ENCODE measurements at places on chromosomes 13 and 19.

DNA sequence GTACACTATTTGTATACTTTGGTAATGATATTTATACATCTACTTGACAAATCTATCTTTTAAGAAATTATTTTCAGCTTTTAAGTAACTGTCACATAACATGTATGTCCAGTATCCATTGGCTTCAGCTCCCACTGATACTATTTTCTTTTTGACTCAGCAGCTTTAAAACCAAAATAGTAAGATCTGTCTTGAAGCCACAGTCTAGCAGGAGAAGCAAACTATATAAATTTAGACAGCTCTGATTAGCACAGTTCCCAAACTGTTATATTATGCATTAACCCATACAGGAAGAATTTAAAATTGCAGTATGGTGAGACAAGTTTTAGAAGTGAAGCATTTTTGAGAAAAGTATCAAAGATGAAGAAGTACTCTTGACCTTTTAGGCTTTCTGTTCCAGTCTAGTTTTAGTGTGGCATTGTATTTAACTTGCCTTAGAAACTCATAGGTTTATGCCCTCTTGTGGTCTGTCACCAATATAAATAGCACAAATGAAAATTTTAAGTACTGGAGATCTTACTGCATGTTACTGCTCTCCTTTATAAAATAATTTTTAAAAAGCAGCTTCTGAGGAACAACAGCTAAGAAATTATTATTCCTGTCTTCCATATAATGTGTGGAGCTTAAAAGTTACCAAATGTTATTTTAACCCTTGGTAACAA, 24.7 kb downstream of the URI1 start:
- peak; percentile 12 for DNase-seq

DNA sequence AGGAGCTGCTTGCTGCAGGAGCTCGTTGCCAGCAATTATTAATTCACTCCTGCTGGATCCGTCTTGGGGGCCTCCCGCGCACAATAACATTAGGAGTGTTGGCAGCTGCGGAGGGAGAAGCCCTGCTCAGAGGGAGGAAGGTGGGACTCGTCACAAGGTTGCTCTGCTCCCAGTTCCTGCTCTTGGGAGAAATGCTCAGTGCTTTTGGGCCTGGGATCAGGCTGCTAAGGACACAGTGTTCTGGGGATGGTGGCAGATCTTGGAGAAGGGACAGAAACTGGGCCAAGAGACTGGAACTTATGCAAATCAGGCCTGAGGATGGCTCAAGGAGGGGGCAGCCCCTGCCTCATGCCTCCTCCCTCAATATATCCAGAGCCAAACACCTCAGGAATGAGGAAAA, 78.9 kb upstream of the OLFM4 start:
- no peak for DNase-seq

DNA sequence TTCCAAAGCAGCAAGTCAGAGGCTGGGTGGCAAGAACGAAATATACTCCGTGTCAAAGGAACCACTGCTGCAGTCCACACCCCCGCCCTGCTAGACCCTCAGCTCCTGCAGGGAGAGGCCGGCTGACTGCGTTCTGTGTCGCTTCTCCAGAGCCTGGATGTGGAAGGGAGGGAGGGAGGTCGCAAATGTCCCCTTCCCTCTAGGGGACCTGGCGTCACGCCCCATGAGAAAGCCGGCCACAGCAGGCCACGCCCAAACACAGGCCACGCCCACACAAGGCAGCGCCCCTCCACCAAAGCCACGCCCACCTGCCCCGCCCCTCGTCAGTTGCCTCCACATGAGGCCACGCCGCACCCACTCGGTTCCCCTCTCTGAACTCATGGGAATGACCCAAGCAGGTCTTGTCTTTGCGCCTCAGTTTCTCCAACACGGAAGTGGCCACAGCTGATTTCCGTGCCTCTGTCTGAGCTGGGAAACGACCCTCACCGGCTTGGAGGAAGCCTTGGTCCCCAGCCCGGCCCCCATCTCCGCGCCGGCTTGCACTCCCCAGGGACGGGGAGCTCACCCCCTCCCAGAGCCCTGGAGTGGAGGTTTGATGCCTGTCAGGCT, 38.4 kb upstream of the TCF3 start:
- DNase-seq = no peak

- no peak for DNase-seq
Observed at GRCh38 chr13:95239283-95239682, 62.0 kb downstream of the ABCC4 start.

DNA sequence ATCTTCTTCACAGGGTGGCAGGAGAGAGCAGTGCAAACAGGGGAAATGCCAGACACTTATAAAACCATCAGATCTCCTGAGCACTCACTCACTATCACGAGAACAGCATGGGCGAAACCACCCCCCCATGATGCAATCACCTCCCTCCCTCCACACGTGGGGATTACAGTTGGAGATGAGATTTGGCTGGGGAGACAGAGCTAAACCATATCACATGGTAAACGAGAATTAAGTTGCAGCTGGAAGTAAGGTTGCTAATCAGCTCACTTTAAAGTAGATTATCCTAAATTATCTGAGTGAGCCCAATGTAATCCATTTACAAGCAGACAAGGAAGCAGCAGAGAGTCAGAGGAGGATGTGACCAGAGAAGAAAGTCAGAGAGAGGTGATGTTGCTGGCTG, 102.2 kb upstream of the IPO5 start:
- DNase-seq = no peak

- DNase-seq = peak; percentile 38
Observed at GRCh38 chr19:5891938-5892771, 11.4 kb downstream of the NDUFA11 start.

DNA sequence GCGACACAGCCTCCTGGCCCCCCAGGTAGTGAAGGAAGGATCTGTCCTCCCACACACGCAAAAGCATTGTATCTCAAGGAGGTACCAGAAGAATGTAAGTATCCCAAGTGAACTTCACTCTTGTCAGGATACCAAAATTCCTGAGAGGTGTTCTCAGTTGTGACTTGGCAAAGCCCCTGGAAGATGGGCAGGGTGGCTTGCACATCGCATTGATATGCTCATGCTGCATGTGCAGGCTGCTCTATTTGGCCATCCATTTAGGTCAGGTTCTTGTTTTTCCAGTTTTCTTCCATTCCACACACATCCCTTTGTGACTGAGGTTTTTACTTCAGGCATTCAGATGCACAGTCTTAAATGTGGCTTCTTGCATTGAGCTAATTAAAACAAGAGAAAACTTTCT, 382.8 kb downstream of the FOXO1 start:
- DNase-seq = no peak

DNA sequence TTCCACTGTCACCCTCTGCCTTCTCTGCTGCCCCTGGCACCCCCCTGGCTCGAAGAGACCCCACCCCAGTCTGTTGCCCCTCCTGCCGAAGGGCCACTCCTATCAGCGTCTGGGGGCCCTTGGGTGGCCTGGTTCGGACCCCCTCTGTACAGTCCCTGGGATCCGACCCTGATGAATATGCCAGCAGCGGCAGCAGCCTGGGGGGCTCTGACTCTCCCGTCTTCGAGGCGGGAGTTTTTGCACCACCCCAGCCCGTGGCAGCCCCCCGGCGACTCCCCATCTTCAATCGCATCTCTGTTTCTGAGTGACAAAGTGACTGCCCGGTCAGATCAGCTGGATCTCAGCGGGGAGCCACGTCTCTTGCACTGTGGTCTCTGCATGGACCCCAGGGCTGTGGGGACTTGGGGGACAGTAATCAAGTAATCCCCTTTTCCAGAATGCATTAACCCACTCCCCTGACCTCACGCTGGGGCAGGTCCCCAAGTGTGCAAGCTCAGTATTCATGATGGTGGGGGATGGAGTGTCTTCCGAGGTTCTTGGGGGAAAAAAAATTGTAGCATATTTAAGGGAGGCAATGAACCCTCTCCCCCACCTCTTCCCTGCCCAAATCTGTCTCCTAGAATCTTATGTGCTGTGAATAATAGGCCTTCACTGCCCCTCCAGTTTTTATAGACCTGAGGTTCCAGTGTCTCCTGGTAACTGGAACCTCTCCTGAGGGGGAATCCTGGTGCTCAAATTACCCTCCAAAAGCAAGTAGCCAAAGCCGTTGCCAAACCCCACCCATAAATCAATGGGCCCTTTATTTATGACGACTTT, 2.0 kb downstream of the ZFP36 start:
- peak; percentile 40 for DNase-seq

DNA sequence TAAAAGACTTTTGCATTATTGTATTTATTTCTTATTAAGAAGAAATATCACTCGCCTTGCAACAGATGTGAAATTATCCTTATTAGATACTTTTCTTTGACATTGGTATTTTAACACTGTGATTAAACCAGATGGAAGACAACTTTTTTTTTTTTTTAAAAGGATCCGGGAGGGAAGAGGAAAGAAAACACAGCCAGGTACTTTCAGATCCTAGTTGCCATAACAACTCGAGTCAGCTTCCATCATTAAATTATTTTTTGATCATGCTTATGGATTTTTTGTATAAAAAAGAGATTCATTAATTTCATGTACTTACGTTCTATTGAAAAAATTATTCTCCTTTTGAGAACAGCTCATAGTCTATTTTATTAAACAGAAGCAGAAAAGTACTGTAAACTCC, 515.7 kb downstream of the TBC1D4 start:
- no peak for DNase-seq

DNA sequence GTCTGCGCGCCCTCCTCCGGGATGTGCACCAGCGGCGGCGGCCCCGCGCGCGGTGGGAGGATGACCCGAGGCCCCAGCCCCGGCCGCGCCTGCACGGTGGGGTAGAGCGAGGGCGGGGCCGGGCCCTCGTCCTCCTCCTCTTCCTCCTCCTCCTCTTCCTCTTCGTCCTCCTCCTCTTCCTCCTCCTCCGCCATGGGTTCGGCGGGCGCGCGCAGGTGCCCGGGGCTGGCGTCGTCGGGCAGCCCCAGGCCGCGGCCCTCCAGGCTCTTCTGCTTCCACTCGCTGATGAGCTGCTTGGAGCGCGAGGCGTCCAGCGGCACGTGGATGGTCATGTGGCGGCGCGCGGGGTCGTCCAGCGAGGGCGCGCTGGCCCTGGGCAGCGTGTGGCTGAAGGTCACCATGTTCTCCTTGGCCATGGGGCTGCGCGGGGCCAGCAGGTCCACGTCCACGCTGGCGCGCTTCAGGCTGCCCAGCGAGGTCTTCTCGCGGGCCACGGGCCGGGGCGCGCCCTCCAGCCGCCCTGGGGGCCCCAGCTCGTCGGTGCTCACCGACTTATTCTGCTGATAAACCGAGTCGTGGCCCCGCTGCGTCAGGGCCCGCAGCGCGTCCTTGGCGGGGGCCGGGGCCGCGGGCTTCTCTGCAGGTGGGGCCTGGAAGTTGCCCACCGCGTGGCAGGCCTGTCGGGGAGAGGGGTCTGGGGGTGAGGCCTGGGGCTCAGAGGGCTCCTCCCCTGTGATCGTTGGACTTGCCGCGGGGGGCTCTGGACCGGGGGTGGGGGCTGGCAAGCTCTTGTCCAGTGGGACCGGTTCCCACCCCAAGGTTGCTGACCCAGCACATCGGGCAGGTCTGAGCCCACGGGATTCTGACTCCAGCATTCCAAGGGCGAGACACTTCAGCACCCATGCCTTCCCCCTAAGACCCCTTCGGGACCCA, 8.3 kb downstream of the PLPPR3 start:
- no peak for DNase-seq

DNA sequence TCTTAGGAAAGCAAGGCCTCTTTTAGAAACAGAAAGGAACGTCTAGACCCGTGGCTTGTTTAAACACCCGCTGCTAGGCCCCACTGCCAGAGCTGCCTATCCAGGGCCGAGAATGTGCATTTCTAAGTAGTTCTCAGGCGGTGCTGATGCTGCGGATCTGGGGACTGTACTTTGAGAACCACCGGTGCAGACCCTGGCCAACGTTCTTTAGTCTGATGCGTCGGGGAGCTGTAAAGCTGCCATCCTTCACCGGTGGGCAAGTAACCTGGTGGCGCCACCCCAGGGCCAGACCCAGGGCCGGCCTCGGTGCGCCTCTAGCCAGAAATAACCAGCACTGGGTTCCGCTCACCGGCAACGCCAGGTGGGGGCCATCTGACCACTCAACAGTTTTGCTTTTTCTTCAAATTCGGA, 47.1 kb downstream of the TGDS start:
- DNase-seq = peak; percentile 40

GRCh38 chr13:113050734-113051431, 54.7 kb upstream of the F7 start:
- DNase-seq = no peak

GRCh38 chr19:1989513-1990229, 25.8 kb downstream of the BTBD2 start:
- DNase-seq = no peak

GRCh38 chr19:30679153-30679702, 307.0 kb downstream of the ZNF536 start:
- no peak for DNase-seq

DNA sequence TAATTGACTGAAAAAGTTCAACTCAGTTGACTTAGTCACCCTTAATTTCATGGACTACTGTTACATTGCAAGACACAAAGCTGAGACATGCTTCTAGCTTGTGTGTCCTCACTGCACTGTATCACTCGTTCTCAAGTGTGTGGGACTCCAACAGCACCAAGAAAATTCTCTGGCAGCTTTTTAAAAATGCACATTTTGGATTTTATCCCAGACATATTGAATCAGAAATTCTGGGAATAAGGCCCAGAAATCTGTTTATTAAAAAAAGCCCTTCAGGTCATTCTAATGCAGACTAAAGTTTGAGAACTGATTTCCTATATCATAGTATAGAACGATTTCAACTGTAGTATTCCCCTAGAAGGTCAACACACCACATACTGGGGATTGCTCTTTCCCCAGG, 1485.3 kb downstream of the PCDH9 start:
- DNase-seq = peak; percentile 78

- no peak for DNase-seq
Observed at GRCh38 chr13:113552786-113553434, 31.6 kb upstream of the TFDP1 start.

DNA sequence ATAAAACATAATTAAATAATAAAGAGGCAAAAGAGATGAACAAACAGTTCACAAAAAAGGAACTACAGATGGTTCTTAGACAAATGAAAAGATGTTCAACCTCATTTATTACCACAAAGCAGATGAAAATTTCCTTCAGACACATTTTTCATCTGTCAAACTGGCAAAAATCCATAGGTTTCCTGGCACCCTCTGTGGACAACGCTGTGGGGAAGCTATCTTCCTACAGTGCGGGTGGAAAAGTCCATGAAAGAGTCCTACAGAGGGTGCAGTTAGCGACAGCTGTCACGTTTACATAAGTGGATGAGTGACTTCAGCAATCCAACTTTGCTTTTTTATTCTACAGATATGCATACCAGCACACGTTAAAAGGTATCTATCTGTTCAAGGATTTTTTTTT, 30.3 kb upstream of the PDCD5 start:
- DNase-seq = no peak

DNA sequence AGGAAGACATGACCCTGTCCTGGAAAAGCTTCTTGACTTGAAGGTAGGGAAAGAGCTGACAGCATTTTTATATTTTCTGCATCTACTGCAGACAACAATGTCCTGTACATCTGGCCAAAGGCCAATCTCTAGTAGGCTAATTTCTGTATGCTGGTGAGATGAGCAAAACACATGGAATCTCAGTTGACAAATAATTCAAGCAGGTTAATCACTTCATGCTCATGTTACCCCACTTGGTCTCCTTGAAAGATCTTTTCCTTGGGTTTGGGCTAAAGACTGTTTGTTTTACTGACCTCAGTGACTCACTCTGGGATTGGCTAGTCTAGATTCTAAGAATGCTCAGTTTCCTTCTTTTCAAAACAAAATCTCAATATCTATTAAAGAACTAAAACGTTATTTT, 298.8 kb downstream of the LMO7 start:
- peak; percentile 64 for DNase-seq
